Naive thymus-derived CD8-positive, alpha-beta T cell (primary cell): ENCODE measurements at places on chromosomes 12 and 14.

DNA sequence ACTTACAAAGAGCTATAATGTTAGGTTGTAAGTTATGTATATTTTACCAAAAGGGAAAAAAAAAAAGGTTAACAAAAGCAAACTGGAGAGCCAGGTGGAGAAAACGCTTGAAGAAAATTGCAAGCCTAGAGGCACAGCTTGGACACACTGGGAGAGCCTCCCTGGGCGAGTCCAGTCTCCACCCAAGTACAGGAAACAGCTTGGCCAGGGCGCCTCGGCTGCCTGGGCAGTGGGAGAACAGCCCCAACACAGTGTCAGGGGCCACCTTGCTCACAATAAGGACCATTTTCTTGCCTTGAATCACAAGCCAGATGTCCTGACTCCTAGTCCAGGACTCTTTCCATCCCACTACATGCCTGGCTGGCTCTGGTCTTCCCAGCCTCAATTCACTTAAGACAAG, 33.3 kb downstream of the TTC7B start:
- no peak for DNase-seq

DNA sequence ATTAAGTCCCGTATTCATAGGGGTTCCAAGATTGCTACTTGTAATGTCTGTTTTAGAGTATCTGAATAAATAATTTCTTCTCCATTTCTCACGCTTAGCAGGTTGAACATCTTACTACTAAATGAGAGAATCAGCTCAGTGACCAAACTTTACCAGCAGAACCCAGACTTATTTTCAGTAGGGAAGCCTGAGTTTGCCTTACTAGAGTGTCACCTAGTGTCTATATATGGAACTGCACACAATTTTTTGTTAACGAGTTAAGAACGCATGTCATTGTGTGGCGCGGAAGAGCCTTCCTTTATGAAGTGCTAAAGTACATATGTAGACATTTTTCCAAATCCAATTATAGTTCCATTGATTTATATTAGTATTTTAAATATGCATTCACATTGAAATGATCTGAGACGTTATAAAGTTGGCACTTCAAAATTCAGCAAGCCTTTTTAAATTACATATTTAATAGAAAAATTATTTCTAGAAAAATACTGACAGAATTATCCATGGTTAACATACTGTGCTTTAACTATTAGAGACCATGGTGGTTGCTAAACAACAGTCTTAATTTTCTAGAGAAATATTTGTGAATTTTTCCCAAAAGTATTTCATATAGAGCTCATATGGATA, 88.3 kb downstream of the RPS29 start:
- no peak for DNase-seq

- DNase-seq, result peak; percentile 40
Measured at GRCh38 chr12:49750027-49750995, 9.0 kb downstream of the TMBIM6 start.

DNA sequence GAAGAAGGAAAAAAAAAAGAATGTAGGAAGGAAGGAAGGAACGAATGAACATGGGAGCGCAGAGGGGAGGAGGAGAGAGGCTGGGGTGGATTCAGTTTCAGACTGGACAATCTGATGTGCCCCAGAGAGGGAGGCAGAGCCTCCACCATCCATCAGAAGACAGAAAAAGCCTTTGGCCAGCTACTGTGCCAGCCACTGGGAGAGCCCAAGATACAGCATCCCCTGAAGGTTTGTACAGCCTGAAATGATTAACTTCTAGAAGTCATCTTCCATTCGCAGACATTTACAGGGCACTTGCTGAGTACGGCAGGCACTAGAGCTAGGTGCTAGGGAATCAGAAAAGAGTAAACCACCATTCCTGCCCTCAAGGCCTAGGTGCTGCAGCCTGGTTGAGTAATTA, 9.0 kb downstream of the PLEKHG6 start:
- no peak for DNase-seq

DNA sequence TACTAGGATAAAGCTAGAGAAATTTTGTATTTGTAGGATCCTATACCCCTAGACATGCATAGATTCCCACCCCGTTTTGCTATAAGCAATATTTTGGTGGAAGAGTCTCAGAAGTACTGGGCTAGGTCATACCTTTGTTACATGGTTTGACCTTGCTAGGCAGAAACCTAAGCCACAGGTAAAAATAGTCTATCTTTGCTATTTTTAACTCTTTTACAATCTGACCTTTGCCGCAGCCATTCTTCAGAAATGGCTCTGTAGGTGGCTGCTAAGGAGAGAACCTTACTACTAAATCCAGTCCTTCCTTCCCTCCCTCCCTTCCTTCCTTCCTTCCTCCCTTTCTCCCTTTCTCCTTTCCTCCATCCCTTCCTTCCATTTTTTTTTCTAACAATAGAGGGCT, 242.9 kb upstream of the SEL1L start:
- no peak for DNase-seq

- DNase-seq, result no peak
Measured at GRCh38 chr12:83476006-83476405, 789.3 kb downstream of the TMTC2 start.

GRCh38 chr12:103765322-103765721, 75.7 kb downstream of the NT5DC3 start:
- DNase-seq, result no peak

GRCh38 chr14:31950764-31951637, 126.1 kb upstream of the ARHGAP5 start:
- DNase-seq, result no peak

- DNase-seq, result no peak
Measured at GRCh38 chr14:101410126-101410525, 151.2 kb upstream of the DIO3 start.

GRCh38 chr14:95935228-95935822, 58.7 kb downstream of the TUNAR start:
- no peak for DNase-seq

GRCh38 chr14:36618641-36619040, 36.2 kb upstream of the NKX2-8 start:
- DNase-seq, result no peak

- DNase-seq, result no peak
Measured at GRCh38 chr14:95483309-95484165, 32.9 kb downstream of the SYNE3 start.

DNA sequence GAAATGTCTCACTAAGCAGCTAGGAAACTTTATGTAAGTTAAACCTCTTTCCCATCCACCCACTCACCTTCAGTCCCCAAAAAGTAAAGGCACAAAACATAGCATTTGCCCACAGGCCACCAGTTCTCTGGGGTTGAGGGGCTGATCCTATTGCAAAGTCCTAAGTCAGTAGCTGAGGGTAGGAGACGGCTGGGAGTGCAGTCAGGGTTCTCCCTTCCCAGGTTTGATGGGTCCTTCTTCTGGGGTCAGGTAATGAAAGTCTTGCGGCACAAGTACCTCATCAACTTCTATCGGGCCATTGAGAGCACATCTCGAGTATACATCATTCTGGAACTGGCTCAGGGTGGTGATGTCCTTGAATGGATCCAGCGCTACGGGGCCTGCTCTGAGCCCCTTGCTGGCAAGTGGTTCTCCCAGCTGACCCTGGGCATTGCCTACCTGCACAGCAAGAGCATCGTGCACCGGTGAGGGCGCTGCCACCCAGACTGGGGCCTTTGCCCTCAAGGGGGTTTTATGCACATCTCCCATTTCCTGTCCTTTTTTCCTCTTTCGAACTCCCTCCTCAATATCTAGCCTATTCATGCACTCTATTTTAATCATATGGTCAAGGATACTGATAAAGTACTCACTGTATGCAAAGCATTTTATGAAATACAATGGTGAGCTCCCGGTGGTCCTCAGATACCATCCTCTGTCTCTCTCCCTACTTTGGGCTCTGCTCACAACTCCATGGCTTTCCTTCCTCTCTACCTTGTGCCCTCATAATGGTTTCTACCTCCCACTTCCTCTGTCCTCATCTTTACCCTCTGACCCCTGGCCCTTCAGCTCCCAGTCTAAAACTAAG, 986 bp downstream of the TSSK4 start:
- DNase-seq, result no peak

DNA sequence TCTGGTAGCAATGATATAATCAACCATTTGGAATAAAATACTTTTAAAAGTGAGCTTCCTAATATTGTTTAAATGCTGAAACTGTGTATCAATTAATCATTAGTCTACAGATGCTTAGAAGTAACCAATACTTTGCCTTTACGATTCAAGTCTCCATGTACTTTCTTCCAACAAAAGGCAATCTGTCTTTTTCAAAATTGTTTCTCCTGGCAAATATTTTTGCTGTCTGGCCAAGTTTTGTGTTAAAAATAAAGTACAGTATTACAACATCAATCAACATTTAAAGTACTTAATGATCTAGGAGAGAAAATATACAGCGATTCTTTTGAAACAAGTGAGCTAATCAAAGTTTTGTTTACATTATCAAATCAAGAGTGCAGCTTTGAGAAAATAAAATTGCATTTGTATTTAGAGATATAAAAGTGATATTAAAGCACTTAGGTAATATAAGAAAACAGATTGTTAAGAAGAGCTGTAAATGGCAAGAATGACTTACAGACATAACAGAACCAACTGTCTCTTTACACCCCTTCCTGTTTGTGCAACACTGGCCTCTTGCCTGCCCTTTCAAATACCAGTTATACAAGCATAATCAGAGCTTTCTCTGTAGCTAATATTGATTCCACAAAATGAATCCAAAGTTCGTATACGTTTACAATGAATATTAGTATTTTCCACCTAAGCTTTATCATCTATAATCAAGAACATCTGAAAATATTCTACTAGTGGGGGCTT, 38.2 kb upstream of the FBLN5 start:
- DNase-seq, result no peak

DNA sequence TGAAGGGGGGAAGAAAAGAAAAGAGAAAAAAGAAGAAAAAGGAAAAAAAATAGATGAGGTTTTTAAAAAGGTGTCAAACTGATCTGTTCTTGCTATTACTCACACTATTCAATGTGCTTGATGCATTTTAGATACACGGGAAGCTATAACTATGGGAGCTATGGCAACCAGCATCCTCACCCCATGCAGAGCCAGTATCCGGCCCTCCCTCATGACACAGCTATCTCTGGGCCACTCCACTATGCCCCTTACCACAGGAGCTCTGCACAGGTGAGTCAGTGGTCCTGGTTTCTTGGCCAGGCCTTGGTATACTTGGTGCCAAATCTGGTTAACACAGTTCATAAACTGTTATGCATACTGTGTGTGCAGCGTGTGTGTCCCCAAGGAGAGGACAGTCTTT, 24.0 kb upstream of the RIC8B start:
- no peak for DNase-seq

DNA sequence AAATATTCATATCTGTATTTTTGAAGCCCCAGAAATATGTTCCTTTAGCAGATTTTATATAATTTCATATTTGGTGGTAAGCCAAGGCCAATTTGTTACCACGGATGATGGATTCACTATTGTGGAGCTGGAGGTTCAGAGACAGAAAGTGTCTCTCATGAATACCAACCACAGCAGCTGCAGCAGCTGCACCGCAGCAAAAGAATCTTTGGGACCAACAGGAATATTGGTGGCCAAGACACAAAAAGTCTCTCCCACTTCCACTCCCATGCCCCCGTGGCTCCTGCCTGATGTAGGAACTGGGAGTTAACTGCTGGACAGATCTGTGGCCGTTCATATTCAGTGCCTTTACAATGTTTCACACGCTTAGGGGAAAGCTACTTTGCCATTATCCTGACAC, 155.3 kb downstream of the ADAMTS20 start:
- DNase-seq, result no peak

GRCh38 chr14:64417055-64417770, 29.1 kb downstream of the MTHFD1 start:
- DNase-seq, result no peak

- DNase-seq, result no peak
Measured at GRCh38 chr12:124556896-124557501, 10.4 kb downstream of the NCOR2 start.

DNA sequence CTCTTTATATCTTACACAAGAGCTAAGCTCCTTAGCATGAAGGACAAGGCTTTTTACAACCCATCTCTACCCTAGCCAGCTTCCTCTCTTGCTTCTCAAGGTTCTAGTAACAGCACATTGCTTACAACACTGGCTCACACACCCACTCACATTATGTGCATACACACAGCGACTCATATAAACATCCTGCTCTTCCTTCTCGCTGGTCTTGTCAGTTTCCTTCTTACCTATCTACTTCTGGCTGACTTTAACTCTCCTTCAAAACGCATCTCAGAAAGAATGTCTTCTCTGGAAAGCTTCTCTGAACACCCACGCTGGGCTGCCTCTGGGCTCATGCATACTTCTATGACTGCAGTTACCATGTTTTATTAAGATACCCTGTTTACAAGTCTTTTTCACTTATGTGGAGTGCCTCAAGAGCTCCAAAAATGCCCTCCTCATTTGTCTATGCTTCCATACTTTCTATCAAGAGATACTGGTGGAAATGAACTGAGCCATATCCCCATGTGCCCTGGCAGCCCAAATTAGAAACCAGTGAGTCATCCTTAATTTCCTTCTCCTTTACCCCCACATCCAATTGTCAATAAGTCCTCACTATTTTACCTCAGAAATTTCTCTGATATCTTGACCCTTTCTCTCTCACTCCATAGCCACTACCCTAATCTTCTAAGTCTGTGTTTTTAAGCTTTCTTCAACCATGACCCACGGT, 126.9 kb upstream of the KRAS start:
- no peak for DNase-seq

- no peak for DNase-seq
Measured at GRCh38 chr12:91954326-91954725, 191.3 kb downstream of the BTG1 start.

DNA sequence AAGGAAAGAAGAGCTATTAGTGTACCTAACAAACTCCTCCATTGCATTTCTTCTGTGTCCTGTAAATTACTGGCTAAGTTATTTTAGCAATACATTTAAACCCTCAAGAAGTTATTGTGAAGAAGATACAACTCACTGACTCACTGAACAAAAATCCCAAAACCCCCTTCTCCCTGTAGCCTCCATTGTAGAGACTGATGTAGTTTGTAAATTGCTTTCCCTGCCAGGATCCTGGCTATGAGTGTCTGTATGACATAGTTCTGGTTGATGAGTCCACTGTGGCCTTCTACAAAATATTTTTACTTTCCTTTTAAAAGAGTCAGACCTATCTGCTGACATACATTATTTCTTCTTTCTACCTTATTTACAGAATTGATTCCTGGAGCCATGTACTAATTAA, 155.6 kb downstream of the SLC6A15 start:
- no peak for DNase-seq

DNA sequence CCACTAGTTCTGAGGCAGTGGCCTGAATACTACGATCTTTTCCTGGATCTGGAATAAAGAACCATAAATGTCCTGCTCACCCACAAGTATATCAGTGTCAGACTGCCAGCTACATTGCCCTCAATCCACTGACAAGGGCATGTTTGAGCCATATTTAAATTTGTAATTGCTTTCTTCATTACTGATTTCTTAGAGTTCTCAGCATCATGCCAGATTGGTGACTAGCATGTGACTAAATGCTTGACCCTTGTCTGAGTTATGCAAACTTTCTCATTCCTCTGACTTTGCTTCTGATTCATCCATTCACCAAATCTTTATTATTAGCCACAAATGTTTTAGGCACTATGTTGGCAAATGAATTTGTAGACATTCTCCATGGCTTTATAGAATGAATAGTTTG, 143.6 kb upstream of the SLC16A7 start:
- DNase-seq, result no peak

GRCh38 chr12:102903337-102904007, 13.6 kb downstream of the PAH start:
- DNase-seq, result no peak

GRCh38 chr12:127271776-127272175, 995.2 kb upstream of the TMEM132C start:
- DNase-seq, result no peak
